ENCODE measurements at places on chromosomes 7 and 10.

- DNase-seq: no peak
Measured at GRCh38 chr7:70572571-70572970, 559.4 kb upstream of the GALNT17 start.

DNA sequence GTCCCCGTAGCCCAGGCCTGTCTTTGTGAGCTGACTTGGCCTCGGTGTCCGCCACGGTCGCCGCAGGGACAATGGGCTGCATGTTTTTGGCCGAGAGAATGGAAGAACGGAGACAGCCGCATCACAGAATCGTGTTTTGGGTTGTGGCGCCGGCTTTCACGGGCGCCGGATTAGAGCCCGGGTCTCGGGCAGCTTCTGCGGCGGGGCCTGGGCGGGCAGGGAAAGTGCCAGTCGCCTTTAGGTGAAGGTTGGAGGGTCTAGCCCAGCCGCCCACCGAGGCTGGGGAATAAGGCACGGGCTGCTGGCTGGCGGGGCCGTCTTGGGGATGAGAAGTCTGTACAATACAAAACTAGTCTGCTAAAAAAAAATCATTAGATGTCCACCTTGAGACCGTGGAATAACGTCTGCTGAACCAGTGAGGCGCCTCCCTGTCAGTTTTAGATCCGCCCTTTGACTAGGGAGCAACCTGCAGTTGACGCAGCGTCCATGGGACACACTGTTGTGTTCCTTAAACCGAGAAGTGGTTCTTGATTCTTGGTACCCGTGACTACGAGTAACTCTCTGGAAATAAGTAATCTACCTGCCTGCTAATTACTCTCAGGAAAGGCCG, 577 bp downstream of the DNAJB9 start:
- peak; percentile 87 for DNase-seq

GRCh38 chr7:140225562-140226249, 48.9 kb upstream of the KDM7A start:
- DNase-seq: no peak

- DNase-seq: no peak
Measured at GRCh38 chr7:80357530-80357929, 154.3 kb downstream of the GNAT3 start.

DNA sequence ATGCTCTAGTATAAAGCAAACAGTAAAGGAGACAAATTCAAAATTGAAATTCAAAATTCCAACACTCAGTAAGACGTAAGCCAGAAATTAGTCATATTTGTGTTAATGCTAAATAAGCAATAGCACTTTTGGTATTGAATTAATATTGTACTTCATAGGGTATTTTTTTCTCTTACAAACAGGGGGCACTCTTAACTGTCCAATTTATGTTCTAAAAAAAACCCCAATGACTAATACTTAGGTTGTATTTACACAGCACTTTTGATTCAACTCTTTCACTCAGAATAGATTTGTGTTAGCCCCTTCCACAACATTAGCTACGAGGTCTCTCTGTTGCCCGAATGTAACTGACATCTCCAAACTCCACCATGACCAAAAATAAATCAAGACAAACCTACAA, 284.9 kb upstream of the COBL start:
- no peak for DNase-seq

- DNase-seq: no peak
Measured at GRCh38 chr10:85317827-85318226, 989.4 kb downstream of the CCSER2 start.

DNA sequence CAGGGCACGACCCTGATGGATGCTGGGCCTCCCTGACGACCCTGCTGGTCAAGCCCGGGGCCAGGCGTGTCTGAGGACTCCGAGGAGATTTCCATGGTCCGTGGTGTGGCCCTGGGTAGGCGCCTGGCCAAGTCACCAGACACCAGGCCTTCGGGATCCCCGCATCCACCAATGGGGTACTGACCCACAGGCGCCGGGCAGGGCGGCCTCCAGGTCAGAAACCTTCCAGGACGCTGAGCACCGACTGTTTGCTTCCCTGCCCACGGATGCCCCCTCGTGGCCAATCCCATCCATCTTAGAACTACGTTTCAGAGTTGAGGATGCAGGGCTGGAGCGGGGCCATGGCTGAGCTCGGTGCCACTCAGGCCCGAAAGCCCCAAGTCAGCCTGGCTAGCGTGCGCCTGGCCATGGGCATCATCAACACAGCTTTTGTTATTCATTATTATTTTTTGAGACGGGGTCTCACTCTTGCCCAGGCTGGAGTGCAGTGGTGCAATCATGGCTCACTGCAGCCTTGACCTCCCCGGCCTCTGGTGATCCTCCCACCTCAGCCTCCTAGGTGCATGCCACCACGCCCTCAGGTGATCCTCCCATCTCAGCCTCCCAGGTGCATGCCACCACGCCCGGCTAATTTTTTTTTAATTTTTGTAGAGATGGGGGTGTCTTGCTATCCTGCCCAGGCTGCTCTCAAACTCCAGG, 7.1 kb upstream of the AMZ1 start:
- peak; percentile 84 for DNase-seq

DNA sequence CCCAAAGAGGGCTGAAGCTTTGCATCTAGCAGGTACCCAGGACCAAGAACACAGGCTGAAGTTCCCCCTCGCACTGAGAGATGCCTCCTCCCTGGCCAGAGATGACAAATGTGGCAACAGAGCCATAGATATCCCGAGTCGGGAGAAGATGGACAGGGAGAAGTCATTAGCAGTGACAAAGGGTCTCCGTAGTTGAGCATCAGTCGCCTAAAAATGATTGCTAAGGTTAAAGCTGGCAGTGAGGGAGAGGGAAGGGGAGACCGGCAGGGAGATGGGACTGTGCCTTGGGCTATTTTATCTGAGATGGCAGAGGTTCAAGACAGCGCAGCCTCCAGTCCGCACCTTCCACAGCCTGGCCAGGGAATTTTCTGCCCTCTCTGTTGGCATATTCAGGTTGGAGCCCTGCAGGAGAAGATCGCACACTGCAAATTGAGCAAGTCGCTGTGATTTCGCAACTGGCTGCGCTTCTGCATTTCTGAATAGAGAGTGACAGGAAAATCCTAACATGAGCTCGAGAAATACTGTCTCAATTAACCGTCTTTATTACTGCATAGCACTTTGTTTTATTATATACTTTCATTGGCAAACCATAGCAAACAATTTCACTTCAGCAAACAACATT, 238.9 kb upstream of the GPR26 start:
- no peak for DNase-seq

- no peak for DNase-seq
Measured at GRCh38 chr10:11037991-11038390, 20.3 kb downstream of the CELF2 start.

DNA sequence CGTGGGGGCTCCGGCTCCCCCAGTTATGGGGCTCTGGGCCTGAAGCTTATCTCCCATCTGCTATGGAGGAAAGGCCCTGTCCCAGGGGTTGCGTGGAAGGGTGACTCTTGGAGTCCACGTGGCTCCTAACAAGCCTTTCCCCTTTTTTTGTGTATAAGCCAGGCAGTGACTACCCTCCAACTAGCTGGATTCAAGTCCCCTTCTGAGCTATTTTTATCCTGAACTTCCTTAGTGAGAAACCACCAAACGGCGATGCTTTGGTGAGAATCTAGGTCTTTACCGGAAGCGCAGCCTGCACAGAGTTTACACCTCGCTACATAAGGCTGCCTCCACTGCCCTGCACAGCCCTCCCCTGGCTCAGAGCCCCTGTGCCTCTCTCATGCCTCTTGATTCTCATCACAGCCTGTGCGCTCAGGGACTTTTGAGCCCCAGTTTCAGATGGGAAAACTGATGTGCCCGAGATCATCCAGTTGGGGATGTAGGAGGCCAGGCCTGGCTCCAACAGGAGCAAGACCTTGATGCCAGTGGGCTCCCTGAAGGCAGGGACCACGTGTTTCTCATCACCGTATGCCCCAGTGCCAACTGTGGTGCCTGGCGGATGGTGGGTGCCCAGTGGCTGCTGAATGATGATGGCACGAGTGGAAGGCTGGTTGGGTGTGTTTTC, 102.3 kb upstream of the PPIF start:
- no peak for DNase-seq

DNA sequence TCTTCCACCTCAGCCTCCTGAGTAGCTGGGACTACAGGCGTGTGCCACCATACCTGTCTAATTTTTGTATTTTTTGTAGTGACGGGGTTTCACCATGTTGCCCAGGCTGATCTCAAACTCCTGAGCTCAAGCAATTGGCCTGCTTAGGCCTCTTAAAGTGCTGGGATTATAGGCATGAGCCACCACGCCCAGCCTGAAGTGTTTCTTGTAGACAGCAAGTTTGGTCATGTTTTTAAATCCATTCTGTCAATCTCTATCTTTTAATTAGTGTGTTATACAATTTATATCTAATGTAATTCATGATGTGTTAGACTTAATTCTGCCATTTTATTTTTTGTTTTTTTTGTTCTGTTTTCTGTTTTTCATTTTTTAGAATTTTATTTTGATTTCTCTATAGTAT, 17.2 kb upstream of the MXI1 start:
- no peak for DNase-seq

- no peak for DNase-seq
Measured at GRCh38 chr7:76133164-76133775, 68.4 kb upstream of the SRRM3 start.

GRCh38 chr10:80855348-80855971, 317.8 kb downstream of the SH2D4B start:
- peak; percentile 40 for DNase-seq

DNA sequence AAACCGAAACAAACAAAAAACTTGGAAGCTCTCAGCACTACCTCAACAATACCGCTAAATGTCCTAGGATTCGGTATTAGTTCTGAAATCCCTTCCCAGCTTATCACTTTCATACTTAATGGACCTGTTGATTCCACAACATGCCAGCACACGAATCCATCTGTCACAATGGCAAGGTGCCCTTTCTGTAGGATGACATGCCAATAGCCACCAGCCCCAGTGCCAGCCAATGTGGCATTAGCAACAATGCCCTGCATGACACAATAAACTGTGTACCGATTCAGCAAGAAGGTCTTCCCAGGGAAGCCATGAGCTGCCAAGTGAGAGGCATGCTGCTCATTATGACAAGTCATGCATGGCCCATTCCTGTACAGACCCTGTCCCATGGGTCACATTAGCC, 35.6 kb upstream of the CHCHD3 start:
- DNase-seq: no peak

DNA sequence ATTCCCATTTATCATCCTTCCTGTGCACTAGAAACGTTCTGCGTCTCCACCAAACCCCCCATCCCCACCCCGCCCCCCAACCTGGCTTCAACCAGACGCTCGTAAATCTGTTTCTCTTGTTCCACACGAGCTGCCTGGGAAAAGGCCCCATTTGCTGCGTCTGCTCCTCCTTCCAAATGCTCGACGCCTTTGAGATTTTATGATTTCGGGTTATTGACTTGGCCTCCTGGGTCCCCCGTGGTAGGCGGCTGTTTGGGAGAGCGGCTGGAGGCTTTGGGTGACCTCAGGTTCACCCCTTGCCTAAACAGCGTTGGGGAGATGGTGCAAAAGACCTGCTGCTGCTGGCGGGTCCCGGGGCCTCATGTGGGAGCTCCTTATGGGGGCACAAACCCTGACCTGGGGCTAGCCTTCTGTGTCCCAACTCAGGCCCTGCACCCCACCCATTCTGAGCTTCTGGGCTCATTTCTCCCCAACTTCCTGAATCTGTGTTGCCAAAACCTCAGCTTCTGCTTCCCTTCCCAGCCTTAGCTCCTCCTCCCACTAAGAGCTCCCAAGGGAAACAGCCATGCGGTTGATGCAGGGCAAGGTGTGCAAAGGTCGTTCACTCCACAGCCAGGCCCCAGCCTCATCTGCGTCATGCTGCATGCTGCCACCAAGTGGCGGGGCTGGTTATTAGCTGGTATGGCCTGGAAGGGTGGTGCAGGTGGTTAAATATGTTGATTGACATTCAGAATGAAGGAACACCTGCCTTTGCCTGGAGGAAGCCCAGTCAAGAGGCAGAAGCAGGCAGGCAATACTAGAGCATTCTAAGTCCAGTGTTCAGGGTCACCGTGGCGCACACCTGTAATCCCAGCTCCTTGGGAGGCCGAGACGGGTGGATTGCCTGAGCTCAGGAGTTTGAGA, 49.1 kb upstream of the ELN start:
- DNase-seq: peak; percentile 76

DNA sequence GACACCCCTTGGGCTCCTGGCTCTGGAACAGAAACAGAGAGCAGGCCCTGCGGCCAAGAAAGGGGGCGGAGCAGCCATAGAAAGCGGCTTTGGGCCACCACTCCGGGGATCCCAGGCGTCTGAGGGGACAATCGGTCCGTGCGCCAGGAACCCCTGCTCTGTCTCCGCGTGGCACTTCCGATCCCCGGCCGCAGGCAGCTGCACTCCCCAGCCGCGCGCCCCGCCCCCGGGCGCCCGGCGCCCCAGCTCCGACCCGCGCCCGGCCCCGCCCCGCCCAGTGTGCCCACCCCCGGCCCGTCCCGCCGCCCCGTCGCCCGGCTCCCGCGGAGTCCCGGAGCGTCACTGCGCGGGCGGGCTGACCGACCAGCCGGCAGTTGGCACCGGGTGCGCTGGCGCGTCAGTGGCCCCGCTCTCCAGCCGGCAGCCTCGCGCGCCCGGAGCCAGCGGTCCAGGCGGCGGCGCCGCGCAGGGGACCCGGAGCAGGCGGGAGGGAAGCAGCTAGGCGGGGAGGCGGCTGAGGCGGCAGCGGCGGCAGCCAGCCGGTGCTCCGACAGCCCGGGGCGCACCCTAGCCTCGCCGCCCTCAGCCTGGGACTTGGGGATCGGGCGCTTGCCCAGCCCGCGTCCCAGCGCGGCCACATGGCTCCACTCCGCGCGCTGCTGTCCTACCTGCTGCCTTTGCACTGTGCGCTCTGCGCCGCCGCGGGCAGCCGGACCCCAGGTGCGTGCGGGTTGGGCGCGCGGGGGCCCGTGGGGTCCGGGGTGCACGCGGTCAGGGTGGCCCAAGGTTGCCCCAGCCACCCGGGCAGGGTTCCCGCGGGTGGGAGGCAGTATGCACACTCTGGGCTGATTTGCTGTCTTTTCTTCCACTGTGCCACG, at the start of gene ADAMTS14:
Gene ADAMTS14 (plus strand): TSS at position 342 of the 878 bp plus-strand sequence. CDS start 297 bp downstream, at position 639.
- peak; percentile 86 for DNase-seq

DNA sequence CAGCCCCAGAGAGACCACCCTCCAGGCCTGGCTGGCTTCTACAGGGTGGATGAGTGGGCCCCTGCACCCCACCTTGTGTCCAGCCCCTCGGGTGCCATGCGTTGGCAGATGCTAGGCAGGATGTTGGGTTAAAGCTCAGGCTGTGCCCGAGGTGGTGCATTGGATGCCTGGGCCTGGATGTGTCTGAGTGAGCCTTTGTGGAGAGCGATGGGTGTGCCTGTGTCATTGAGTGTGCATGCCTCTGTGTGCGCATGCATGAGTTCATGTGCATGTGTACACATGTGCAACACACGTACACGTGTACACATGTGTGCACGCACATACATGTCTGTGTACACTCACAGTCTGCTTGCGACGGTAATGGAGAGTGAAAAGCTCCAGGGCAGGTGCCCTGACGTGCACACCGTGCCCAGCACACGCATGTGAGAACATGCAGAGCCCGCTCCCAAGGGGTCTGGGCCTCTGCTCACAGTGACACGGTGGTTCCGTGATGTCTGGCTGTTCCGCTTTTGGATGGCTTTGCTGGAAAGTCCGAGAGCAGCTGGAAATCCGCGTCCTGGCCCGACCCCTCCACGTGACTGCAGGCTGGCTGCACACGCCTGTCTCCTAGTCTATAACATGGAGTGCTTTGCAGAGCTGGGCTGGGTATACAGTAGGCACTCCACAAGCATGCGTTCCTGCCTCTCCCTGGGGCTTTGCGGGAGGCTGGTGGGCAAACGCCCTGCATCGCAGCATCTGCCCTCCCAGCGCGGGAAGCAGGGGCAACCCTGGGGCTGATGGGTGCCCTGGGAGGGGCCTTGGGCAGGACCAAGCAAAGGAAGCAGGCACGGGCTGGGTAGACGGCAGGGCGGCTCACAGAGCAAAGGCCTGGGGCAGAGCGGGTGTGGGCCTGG, 36.9 kb downstream of the ELFN1 start:
- DNase-seq: no peak
